ENCODE measurements at places on chromosomes 11 and 22.

DNA sequence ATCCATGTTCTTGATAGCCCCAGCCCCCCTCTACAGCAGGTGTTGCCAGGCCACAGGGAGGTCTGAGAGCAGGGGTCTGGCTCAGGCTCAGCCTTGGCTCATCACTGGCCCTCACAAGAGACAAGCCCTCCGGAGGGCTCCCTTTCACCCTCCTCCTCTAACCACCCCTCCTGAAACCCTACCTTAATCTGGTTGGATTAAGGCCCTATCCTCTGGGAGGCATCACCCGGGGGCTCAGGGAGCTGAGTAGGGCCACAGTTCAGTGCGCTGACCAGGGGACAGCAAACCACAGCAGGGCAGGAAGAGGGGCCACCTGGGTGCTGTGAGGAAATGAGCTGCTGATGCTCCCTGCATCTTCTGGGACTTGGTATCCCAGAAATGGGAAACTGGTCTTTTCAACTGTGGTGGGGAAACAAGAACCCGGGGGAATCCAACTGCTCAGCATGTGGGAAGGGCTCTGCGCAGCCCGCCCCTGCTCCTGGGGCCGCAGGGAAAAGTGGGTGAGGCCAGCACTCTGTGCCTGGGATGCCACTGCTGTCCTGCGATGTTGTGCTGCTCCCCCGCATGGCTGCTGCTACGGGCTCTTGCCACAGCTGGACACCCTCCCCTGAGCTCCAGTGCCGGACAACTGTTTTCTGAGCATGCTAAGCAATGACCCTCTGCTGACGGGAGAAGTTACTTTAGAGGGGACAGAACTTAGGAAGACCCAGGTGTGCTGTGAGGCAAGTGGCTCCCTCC, 17.5 kb downstream of the ADORA2A start:
- no peak for DNase-seq

GRCh38 chr11:4809246-4809645, 5.1 kb upstream of the OR52R1 start:
- no peak for DNase-seq

- no peak for DNase-seq
Measured at GRCh38 chr11:68940651-68941323, 37.1 kb downstream of the IGHMBP2 start.

DNA sequence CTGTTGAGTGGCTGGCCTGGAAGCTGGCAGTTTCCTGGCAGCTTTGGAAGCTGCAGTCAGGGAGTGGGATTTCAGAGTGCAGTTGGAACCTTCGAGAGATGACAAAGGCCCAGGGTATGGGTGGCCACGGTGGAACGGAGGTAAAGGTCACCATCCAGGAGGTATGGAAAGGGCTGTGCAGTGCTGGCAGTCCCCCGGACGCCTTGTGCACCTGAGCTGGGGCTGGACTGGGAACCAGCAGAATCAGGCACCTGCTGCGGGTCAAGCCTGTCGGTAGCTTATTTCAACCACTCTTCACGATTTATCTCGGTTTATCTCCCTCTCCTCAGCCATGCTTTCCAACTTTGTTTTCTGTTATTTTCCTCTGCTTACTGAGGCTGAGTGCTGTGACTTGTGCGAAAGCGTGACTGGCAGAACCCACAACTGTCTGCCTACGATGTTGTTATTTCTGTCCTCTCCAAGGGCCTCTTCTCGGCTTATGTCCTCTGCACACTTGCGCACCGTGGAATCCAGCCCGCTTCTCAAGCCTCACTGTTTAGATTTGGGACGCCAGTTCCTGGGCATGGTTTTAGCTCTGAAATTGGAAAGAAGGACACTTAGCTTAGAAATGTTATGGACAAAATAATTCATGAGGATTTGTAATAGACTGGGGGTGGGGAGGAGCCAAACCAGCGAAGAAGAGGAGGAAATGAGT, 24.0 kb upstream of the ATXN10 start:
- DNase-seq: no peak

DNA sequence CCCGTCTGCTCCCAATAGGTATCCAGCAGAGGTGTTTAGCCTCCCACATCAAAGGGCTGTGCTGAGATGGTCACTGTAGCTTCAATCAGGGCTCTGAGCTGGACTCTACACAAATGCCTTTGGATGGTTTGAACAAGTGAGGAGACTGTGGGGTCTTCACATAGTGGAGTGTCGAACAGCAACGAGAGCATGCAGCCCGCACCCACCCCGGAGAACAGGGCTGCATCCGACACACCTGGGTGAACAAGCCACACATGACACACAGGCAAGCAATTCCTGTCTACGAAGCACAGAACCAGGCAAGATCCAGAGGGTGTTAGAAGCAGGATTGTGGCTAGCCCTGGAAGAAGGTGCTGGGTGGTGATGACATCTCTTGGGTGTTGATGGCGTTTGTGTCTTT, 58.0 kb upstream of the FGF3 start:
- no peak for DNase-seq

DNA sequence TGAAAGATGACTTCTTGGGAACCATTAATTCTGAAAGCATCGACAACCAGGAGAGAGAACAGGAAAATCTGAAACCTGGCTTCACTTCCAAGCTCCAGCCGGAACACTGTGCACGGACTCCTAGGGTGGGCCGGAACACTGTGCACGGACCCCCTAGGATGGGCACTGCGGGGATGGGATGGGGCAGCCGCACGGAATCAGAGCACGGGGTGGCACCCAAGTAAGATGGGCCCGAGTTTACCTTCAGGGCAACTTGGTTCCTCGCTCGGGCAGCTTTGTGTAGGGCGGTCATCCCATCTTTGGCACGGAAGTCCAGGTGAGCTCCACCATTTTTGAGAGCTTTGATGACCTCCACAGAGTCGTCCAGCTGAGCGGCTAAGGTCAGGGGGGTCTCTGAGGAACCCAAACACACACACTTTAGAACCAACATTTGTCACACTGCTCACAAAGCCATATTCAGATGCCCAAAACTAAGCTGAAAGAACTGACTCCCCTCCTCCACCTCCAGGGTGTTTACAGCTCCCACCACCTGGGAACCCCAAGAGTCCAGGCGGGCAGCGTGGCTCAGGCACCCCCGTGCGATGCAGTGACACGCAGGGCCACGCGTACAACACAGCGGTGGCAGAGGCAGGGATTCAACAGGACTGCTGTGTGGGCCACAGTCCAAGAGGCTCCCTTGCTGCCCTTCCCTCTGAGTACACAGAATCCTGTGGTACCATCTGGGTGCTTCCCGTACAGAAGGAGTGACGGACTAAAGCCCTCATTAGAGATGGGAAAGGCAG, 157.9 kb downstream of the SHANK2 start:
- no peak for DNase-seq

GRCh38 chr11:58652726-58653280, 30.3 kb downstream of the CNTF start:
- DNase-seq: no peak

- DNase-seq: no peak
Measured at GRCh38 chr11:123653827-123654565, 428 bp downstream of the SCN3B start.

DNA sequence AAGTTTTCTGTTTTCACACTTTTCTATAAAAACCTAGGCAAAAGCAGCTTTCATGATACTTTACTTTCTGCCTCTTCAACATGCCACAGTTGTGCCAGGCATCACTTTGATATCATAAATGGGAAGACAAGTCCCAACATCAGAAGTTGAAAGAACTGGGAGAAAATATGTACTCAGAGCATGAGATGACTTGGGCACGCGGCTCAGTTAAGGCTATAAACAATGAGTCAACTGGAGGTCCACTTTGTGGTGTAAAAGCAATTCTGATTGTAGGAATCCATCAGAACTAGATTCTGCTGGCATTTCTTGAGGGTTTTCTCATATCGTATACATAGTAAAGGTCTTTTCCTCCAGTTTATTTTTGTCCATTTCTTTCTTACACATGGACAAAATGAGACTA, 109.7 kb upstream of the USP47 start:
- DNase-seq: no peak

DNA sequence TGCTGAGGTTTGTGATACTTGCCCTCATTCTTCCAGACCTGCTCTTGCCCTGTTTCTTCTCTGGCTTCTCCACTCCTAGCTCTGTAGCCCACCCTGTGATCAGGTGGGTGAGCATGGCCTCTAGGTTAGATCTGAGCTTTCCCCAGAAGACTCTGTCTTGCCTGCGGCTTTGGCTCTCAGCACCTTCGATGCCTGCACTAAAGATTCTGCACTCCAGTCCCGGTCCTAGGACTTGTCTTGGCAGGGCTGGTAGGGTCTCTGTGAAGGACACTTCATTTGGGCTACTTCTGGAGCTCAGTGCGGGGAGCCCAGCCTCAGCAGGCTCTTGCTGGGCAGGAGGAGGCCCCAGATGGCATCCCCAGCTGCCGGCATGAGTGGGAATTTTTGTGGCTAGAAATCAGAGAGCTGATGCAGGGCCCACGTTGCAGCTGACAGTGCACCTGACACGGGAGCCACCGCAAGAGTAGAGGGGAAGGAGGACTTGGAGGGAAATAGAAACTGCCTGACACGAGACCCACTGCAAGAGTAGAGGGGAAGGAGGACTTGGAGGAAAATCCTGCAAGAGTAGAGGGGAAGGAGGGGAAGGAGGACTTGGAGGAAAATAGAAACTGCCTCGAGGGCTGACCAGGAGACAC, 226.9 kb upstream of the B3GAT1 start:
- DNase-seq: no peak

- no peak for DNase-seq
Measured at GRCh38 chr11:32437495-32438345, 2.4 kb upstream of the WT1 start.

- DNase-seq: no peak
Measured at GRCh38 chr11:6703247-6704063, 20.3 kb upstream of the MRPL17 start.

DNA sequence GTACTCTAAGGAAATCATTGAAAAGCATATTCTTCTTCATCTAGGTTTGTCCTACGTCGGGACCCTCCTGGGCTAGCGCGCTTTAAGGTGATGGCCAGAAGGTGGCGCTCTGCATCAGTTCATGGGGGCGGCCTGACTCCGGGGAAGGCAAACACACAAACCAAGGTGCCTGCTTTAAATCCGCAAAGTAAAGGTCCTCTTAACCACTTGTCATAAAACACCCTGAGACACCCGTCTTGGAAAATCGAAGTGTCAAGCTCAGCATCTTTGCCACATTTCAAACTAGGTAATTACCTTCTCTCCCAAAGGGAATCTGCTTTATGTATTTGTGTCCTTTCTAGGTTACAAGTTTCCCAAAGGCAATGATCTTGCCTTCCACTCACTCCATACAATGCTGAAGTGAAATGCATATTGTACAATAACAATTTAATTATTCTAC, 33.9 kb downstream of the LMO2 start:
- DNase-seq: peak; percentile 69

GRCh38 chr11:9148035-9148434, 56.6 kb upstream of the SCUBE2 start:
- no peak for DNase-seq

GRCh38 chr11:113001709-113002108, 40.5 kb downstream of the NCAM1 start:
- no peak for DNase-seq

DNA sequence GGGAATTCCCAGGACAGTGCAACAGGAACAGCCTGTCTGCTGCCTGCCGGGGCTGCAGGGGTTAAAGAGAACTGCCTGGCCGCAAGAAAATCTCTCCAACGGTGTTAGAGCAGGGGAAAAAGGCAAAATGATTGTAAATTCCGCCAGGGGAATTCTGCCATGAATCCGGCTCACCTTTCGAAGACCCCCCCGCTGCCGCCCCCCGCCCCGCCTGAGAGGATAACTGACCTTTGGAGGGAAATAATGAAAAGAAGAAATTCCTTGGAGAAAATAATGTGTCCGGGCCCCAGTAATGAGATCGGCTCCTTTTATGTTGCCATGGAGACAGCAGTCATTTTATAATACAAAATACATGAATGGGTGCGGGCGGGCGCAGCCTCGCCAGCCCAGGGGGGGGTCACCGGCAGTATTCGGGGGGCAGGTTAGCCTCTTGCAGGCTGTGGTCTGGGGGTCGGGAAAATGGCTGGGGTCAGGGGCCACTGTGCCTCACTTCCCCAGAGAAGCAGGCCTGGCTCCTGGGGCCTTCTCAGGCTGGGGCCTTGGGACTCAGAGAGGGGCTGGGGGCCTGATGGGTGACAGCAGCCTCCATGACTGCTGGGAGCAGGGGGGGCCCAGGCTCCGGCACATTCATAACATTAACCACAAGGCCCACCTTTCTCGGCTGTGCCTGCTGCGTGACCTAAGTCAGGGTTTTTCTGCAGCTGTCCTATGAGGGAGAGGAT, 228.1 kb downstream of the MN1 start:
- no peak for DNase-seq

DNA sequence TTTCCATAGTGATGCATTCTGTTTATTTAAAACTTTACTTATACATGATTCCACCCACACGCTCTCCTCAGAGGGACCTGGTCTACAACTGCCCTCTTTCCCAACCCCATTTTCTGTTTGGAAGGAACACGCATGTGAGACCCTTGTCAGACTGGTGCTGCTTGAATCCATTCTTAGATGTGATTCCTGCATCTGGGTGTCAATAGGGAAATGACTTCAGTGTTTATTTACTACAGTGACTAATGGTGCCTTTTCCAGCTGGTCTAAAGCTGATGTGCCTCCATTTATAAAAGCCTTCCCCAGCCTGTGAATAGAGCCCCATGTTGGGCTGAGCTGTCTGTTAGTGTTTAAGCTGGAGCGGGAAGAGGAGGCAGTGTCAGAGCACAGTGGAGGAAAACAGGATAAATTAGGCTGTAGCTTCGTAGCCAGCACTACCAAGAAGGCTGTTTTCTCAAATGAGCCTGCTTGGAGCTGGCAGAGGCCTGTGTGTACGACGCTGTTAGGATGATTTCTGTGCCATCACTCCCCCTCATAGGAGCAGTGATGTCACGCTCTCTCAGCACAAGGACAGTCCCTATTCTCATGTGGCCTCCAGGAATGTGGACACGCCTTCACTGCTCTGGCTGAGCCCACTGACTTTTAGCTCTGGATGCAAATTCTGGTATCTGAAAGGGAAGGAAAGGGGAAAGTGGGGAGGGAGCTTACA, 18.9 kb upstream of the C11orf96 start:
- DNase-seq: no peak

GRCh38 chr11:889257-889656, 21.4 kb downstream of the CHID1 start:
- no peak for DNase-seq

GRCh38 chr22:32333769-32334659, 23.7 kb upstream of the RFPL3 start:
- DNase-seq: no peak

- DNase-seq: no peak
Measured at GRCh38 chr11:104036995-104037394, 555 bp downstream of the DDI1 start.
